NCI-H1092 treated with DMSO at 0.1 percent for 48 hours (cell line): ENCODE measurements at places on chromosomes 13 and 19.

DNA sequence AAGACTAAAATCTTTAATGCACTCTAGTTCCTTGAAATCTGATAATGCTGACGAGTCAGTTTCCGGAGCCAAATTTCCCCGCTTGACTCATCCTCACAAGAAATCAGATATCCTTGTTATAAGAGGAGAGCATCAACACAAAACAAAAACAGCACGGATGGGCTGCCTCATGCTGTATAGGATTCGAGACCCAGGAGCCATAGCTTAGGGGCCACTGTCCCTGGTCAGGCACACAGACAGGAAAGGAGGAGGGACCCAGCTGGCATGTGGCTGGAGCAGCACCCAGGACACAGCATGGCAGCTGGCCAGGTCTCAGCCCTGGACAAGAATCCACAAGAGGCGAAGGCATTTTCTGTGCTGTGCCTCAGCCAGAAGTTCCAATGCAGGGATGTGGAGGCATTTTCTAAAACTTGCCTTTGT lies 110.2 kb upstream of the SPATA13 start:
- DNase-seq, result no peak

DNA sequence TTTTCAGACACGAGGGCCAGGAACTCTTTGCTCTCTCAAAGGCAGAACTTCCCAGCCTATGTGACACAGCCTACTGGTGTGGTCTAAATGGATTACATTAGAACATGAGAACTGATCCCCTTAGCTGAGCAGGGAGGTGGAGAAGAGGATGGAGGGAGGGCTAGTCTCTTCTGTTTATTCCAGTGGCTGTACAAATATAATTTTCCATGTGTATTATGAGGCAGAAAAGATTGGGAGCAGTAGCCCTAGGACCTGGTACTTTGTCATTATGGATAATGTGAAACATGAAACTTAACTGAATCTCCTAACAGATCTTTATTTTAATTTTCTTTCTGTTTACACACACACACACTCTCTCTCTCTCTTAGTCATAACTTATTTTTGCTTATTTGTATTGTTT lies 82.1 kb downstream of the WDFY2 start:
- peak; percentile 21 for DNase-seq

DNA sequence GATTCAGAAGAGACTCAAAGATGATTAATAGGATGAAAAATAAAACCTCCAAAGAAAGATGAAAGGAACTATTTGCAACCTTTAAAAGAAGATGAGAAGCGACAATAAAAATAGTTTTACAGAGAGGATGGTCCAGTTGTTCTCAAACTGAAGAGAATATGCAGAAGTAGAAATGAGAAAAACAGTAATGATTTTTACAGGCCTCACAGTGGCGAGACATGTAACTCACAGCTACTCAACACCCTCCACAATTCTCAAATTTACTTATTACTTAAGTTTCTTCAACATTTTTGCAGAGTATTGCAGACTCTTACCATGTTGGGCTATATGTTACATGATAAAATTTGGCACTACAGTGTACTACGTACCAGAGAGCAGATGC lies 20.8 kb downstream of the NUFIP1 start:
- DNase-seq, result no peak

GRCh38 chr19:53332484-53332883 lies 1.1 kb upstream of the ZNF845 start:
- DNase-seq, result no peak

DNA sequence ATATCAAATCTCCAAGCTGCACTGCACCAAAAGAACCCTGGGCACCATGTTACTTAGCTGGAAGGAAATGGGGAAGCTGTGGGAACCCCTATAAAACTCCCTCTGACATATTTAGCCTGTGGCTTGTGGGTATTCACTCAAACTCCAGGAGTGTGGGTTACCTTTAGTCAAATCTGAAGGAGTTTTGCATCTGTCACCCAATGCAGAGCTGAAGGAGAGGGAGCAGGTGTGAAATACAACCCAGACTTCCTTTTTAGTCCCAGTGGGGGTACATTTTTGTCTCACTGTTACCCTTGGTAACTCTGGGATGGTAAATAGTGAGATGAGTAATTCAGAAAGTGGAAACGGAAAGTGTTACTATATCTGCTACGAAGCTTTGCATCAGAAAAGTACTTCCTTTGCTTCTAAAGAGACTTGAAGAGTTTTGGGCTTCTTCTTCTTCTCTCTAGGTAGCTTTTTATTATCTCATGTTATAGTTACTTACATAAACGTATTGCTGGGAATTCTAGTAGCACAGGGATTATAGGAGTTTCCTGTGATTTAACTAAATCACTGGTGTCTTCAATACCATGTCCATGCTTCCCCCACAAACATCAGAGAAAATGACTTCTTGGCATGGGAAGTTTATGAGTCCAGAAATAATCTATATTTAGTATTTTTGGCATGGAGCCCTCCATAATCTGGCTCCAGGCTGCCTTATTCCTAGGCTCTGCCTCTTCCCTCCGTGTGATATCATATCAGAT lies 105.9 kb downstream of the AKAP11 start:
- no peak for DNase-seq

DNA sequence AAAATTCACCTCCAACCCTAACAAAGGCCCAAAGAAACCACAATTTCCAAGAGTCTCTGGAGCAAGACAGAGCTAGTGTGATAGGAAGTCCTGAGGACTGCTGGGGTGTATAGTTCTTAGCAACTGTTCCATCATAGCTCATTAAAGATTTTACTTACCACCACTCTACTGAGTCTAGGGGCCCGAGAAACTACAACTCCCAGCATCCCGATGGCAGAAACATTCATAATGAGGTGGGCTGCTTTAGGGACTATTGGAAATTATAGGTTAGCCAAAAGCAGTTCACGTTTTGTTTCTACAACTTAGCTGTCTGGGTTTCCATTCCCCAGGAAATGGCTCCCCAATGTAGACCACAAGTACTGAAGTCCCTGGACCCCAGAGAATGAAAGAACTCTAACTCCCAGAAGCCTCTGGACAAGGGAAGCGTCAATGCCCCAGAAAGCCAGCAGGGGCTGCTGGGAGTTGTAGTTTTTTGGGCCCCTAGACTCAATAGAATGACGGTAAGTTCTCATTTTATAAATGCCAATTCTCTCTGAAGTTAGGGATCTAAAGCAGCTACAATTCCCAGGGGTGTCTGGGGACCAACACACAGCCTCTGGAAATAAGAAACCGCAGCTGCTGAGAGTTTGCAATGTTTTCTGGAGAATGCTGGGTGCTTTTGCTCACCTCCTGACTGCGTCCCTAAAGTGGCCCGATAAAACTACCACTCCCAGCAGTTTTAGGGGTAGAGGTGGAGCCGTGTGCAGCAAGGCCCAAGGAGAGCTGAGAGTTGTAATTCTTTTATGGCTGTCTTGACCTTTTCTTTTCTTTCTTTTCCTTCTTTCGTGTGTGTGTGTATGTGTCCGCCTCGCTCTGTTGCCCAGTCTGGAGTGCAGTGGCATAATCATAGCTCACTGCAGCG lies 11.1 kb downstream of the FTL start:
- no peak for DNase-seq
